ENCODE measurements at places on chromosomes 16 and 17. TPM values are rescaled to one million over a fixed set of nuclear protein-coding genes. Genes with fewer than 3 reads are reported as not detected.

SALL1 gene
- polyA plus RNA-seq, result not detected

CACNG1 gene
- polyA plus RNA-seq, result not detected

OR3A1 gene
- not detected for polyA plus RNA-seq

DPEP3 gene
- polyA plus RNA-seq, result 3.1 TPM

CTRB1 gene
- not detected for polyA plus RNA-seq

MGRN1 gene
- 22.7 TPM for polyA plus RNA-seq

ARL5C gene
- polyA plus RNA-seq, result not detected

DNA sequence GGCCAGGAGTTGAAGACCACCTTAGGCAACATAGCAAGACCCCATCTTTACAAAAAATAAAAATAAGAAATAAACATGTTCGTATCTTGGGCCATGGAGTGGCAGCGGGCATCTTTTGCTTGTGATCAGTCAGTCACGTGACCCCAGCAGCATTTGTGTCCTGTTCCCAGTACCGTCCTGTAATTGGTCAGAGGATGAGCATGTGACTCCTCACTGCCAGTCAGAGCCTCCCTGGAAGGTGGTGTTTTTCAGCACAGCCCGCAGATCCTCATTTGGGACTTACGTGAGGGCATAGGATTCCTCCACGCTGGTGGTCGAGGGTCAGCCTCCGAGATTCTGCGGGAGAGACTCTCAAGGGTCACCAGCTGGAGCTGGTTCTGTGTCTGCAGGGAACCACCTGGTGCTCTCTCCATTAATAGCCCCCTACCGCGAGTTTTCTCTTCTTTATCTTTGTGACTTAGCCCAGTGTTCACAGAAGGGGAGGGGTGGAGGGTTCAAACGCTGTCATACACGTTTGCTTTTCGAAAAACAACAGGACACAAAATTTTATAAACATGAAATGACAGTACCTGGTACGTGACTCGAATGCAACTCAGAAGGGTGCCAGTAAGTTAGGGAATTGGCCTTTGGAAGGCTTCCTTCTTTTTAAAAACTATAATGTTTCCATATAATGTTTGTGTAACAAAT is 17.2 kb downstream of the MRC2 start:
- no peak for DNase-seq

GRCh38 chr16:993731-994130 is 12.2 kb downstream of the SOX8 start:
- DNase-seq, result no peak

DNA sequence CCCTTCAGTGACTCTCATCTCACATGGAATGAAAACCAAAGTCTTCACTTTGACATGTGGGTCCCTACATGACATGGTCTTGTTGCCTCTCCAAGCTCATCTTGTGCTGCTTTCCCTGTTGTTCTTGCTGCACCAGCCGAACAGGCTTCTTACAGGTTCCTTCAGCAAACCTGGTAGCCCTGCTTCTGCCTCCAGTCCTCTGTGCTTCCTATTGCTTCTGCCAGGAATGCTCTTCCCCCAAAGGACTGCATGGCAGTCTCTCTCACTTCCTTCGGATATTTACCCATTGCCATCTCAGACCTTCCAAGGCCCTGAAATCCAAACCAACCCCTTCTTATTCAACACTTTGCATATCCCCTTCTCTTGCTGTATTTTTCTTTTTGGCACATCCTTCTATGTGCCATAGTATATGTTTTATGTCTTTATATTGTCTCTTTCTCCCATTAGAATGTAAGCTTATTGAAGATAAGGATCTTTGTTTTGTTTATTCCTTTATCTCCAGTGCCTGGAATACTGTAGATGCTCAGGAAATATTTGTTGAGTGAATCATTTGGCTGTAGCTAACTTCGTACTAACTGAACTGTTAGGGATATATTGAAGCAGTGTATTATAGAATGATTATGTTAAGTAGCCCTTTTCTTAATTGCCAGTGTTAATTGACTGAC is 57.9 kb upstream of the SLC12A3 start:
- DNase-seq, result no peak

- DNase-seq, result no peak
These were observed 86.5 kb downstream of the ENGASE start for GRCh38 chr17:79160980-79161636.

DNA sequence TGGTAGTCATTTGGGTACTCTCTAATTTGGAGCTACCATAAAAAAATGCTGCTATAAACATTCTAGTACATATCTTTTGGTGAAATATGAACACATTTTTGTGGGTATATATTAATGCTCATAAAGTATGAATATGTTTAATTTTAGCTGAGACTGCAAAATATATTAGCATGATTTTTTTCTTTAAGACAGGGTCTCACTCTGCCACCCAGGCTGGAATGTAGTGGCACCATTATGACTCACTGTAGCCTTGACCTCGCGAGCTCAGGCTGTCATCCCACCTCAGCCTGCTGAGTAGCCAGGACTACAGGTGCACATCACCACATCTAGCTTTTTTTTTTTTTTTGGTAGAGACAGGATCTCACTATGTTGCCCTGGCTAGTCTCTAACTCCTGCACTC is 371.7 kb downstream of the SOX9 start:
- no peak for DNase-seq

- DNase-seq, result no peak
These were observed 3.1 kb upstream of the TPPP3 start for GRCh38 chr16:67396159-67397035.

GRCh38 chr16:89155184-89155679 is 16.3 kb upstream of the CDH15 start:
- DNase-seq, result no peak

GRCh38 chr17:62974788-62975187 is 8.8 kb downstream of the TANC2 start:
- DNase-seq, result no peak

GRCh38 chr16:31569360-31569717 is 41.6 kb downstream of the AHSP start:
- peak; percentile 5 for DNase-seq

DNA sequence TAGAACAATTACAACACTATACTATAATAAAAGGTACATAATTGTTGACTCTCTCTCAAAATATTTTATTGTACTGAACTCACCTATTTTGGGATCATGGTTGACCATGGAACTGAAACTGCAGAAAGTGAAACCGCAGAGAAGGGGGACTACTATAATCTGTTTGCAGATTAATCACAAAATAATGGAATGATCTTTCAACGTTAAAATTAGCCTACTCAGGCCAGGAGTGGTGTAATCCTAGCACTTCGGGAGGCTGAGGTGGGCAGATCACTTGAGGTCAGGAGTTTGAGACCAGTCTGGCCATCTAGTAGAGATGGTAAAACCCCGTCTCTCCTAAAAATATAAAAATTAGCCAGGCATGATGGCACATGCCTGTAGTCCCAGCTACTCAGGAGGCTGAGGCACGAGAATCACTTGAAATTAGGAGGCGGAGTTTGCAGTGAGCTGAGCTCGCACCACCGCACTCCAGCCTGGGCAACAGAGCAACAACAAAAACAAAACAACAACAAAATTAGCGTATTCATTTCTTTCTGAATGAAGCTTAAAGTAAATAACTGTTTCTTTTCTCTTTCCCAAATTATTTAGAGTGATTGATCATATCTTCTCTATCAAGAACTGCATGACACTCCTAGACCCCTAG is 45.6 kb downstream of the IKZF3 start:
- DNase-seq, result peak; percentile 60

Data from B cell (primary cell).